DMS 273 treated with DMSO at 0.1 percent for 48 hours (cell line): ENCODE measurements at places on chromosomes 4 and X.

GRCh38 chr4:100981447-100982204, 365.7 kb downstream of the PPP3CA start:
- DNase-seq: no peak

GRCh38 chrX:39144323-39144722, 343.1 kb downstream of the MID1IP1 start:
- DNase-seq: no peak

DNA sequence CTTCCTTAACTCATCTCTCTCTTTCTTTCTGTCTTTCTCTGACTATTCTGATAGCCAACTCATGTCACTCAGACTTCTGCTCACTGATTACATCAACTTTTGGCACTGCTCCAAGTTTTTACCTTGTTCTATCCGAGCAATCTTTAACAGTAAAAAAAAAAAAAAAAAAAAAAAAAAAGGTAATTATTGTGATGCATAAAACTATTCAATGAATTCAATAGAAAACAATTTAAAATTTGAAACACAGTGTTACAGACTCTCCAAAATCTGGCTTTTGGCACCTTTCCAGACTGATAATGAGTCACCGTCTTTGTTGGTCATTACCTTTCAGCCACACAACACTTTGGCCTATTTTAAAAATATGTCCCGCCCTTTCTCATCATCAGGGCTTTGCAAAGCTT, 229.5 kb downstream of the GALNTL6 start:
- no peak for DNase-seq

- no peak for DNase-seq
Observed at GRCh38 chrX:55815546-55815945, 98.0 kb downstream of the RRAGB start.

GRCh38 chr4:73434311-73434710, 1.7 kb upstream of the AFP start:
- no peak for DNase-seq

DNA sequence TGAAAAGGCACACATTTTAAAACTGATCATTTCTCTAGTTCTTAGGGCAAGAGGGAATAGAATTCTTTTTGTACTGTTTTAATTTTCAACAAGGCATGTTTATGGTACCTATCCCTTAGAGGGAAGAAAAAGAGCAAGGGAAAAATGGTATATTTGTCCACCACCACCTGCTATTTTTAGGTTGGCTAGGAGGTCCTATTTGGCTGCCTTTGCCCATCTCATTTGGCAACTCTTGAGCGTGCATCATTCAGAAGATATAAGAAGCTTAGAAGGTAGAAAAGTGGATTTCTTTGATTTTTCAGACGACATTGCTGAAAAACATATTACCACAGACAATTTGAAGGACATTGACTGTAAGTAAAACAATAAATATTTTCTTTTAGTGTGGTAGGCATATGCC, 69.0 kb downstream of the DCK start:
- no peak for DNase-seq

DNA sequence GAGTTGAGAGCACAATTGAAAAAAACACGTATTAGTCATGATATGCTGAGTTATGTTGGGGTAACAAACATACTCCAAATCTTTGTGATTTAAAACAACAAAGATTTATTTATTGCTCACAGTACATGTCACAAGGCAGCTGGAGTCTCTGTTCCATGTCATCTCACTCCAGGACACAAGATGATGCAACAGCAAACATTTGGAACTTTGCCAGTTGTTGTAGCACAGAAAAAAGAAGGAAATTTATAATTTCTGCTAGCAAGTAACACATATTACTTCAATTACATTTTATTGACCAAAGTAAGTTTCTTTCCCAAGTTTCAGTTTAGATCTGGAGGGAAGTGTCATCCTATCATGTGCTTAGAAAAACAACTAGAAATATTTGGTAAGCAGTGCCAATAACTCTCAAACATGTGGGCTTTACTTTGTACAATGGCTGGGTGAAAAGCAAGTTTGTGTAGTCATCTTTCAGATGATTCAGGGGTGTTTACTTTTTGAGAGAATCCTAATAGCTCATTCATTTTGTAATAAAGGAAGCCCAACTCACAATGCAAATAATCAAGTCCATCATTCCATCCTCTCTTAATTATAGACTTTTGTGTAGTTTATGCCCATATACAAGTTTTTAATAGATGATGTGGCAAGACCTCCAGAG, 452.3 kb downstream of the ZIC3 start:
- no peak for DNase-seq

- no peak for DNase-seq
Observed at GRCh38 chrX:13520936-13521335, 48.5 kb upstream of the EGFL6 start.

DNA sequence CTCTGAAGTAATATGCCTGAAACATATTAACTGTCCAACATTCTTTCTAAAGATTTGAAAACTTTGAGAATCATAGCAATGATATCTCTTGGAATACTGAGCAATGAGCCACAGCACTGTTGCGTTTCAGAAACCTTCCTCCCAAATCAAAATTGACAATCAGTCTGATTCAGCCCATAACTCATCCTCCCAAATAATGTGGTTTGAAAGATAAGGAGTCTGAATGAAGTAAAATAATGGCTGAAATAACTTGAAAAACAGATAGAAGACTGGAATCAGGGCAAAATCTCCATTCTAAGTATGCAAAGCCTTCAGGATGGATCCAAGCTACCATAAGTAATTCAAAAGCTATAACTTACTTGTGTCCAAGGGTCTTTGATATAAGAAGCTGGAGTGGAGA, 98.6 kb upstream of the PLS3 start:
- no peak for DNase-seq

GRCh38 chr4:180947425-180947824, 1295.8 kb upstream of the TENM3 start:
- DNase-seq: no peak

GRCh38 chr4:123699880-123700771, 303.5 kb downstream of the SPRY1 start:
- DNase-seq: no peak

- DNase-seq: no peak
Observed at GRCh38 chr4:73308286-73308685, 49.7 kb upstream of the ANKRD17 start.

DNA sequence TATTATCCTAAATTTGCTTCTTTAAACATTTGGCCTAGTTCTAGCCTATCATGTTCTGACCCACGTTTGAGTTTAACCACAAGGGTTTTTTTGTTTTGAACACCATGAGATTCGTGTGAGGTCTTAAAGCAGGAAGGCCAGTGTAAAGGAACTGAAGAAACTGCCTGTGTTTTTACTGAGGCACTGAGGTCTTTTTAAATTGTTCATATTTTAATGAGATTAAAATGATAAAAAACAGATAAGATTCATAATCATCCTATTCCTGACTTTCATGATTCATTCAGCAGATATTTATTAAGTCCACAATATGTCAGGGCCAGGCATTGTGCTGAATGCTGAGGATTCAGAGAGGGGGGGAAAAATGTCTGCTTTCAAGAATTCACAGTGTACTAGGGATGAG, 3.2 kb downstream of the RPS6KA3 start:
- DNase-seq: no peak
